ENCODE measurements at places on chromosomes 1 and 21.

DNA sequence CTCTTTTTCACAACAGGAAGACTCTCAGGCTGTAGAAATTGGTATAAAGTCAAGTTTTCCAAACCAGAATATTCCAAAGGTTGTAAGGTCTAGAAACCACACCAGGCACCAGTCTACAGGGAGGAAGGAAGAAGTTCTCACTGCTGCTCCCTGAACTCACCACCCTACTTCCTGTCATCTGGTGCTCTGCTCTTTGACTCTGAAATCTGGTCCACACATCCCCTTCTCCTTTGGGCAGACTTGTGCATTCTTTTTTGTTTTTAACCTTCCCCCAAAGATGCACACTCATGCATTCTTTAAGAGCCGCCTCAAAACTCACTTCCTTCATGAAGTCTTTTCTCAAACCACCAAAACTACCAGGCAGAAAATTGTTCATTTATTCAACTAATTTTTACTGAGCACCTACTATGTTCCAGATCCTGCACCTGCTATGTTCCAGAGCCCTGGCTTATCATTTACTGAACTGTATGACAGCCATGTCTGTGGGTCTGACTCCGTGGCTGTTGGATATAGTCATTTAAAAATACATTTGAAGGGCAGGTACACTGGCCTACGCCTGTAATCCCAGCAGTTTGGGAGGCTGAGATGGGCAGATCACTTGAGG lies 30.1 kb upstream of the EPS15 start:
- H3K36me3 ChIP-seq, result no peaks in the 10 kb centered on the region
- H3K27me3 ChIP-seq, result no peaks in the 10 kb centered on the region
- H3K4me1 ChIP-seq, result peaks cover 14% of the 10 kb centered on the region
- DNase-seq, result no peak
- H3K4me3 ChIP-seq, result no peak overlapping the region
- no peak overlapping the region for H3K27ac ChIP-seq

DNA sequence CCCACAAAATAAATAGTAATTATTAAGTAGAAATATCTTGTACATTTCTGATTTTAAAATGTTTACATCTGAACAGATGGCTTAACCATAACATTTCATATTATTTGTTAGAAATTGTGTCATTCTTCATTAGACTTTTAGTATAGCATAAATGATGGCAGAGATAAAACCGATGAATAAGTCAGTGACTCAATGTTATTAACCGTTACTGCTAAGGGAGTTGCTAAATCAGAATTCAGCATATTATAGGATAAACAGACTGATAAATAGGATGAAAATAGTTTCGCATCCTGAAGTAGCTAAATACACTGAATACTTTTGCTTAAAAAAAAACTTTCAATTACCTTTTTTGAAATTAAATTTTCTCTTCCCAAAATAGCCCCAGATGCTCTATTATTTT lies 610.6 kb upstream of the ZP4 start:
- H3K36me3 ChIP-seq, result no peaks in the 10 kb centered on the region
- no peak for DNase-seq
- no peaks in the 10 kb centered on the region for H3K27me3 ChIP-seq
- H3K27ac ChIP-seq, result no peak overlapping the region

DNA sequence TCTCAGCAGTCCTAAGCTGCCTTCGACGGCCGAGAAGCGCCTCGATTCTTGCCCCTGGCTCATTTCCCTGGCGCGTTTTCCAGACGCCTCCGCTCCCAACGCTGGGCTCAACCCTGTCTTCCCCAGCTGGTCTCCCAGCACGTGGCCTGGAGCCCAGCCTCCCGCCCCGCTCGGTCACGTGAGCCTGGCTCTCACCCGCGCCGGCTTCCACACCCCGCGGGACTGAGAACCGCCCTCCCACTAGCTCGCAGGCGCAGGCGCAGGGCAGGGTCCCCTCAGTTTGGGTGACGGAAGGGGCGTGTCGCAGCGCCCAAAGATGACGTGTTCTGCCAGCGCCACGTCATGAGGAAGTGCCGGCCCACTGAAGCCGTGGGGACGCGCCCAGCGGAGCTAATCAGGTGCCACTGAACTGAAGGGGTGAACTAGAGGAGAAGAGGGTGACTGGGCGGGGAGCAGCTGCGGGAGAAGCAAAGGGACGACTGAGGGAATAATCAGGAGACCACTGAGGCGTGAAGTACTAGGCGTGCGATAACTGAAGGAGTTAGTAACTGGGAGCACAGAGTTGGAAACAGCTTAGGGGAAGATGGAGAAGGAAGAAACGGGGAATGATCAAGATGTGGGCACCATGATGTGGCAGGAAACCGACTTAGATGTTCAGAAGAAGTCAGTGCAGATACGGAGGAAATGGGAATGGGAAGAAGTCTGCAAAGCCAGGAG lies at the start of gene DHDDS:
DHDDS (plus strand) TSS at position 343 of the 717 bp plus-strand sequence. CDS start 625 bp downstream, outside the sequence.
- DNase-seq, result peak; percentile 98
- peaks cover 24% of the 10 kb centered on the region for H3K36me3 ChIP-seq
- H3K4me1 ChIP-seq, result peaks cover 26% of the 10 kb centered on the region
- peak within 1 kb of the TSS; percentile 36 for H3K27ac ChIP-seq

DNA sequence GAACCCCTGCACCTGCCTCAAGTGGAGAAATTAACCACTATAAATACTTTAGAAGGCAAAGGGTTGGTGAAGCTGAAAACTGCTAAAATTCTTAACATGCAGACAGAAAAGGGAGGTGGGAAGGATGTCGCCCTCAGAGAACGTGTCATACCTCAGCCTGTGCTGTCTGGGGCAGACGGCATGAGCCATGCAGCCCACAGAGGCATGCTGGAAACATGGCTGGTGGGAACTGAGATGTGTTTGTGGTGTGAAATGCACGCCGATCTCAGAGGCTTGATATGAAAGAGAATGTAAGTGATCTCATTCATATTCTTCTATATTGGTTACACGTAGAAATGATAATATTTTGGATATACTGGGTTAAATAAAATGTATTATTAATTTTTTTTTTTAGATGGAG lies 16.3 kb downstream of the AGPAT3 start:
- no peaks in the 10 kb centered on the region for H3K27me3 ChIP-seq
- H3K36me3 ChIP-seq, result peaks cover 27% of the 10 kb centered on the region
- no peak overlapping the region for H3K27ac ChIP-seq
- no peak for DNase-seq
- no peak overlapping the region for H3K4me3 ChIP-seq

DNA sequence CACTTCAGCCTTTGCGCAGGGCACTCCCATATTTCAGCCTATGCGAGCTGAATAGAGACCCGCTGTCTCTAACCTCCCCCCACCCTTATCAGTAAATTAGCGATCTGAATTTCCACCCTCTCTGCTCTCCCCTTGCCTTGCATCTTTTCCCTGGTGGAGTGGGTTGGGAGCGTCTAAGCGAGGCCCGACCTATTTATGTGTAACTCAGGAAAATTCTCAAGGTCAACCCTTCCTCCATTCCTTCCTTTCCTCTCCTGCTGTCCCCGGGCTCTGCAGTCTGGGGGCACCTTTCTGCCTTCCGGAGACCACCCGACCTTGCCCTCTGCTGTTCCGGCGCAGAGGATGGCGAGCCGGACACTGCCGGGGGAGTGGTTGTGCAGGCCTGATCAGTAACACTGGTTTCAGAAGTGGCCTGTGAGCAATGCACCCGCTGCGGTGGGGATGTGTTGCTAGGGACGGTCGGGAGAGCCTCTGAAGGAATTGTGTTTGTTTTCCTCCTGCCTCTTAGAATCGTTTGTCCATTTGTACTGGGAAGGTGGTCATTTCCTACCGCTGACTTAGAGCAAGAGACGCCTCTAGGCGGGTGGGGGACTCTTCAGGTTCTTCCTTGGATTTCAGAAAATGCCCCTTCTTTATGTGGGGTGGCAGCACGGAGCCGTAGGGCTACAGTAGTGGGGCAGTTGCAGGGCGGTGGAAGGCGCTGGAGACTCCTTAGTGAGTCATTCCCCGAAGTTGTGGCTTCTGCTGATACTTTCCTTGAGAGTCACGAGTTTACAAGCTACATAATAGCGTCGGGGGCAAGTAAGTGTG lies 513 bp downstream of the MGST3 start:
- peak overlapping the region; percentile 80 for H3K4me3 ChIP-seq
- no peaks in the 10 kb centered on the region for H3K27me3 ChIP-seq
- peak overlapping the region; percentile 32 for H3K27ac ChIP-seq
- peaks cover 5% of the 10 kb centered on the region for H3K36me3 ChIP-seq
- DNase-seq, result peak; percentile 59
- H3K4me1 ChIP-seq, result peaks cover 29% of the 10 kb centered on the region

DNA sequence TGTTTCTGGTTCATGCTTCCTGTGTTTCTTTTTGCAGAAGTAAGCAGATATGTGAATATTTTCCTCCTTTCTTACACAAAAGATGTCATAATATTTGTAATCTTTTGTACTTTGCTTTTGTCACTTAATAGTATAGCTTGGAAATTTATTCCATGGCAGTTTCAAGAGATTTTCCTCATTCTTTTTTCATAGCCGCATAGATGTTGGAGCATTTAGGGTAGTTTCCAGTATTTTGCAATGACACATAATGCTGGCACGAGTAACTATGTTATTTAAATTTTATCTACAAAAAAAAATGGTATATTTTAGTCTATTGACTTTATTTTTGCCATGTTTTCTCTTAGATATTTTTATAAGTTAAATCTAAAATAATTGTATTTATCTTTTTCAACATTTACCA lies 40.7 kb downstream of the AGO3 start:
- no peak for DNase-seq
- H3K27me3 ChIP-seq, result no peaks in the 10 kb centered on the region
- H3K4me1 ChIP-seq, result no peaks in the 10 kb centered on the region
- no peak overlapping the region for H3K4me3 ChIP-seq
- H3K36me3 ChIP-seq, result peaks cover 42% of the 10 kb centered on the region

GRCh38 chr21:35510957-35511695 lies 462.0 kb upstream of the RUNX1 start:
- no peaks in the 10 kb centered on the region for H3K36me3 ChIP-seq
- no peaks in the 10 kb centered on the region for H3K27me3 ChIP-seq
- DNase-seq, result no peak
- no peak overlapping the region for H3K27ac ChIP-seq

DNA sequence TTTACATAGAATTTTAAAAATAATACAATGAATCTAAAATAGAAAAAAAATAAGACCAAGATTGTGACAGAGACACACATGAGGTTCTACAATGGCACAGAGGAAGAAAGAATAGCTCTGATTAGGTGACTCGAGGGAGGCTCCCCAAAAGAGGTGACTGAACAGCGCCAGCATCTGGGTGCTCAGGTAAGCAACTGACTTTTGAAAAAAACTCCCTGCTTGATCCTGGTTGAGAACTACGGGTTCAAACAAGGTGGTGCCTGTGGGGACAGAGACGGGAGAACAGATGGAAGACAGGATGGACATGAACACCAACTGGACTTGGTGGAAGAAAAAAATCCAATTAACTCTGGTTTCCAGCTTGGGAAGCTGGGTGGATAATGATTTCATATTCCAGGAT lies 22.5 kb downstream of the BATF3 start:
- H3K4me1 ChIP-seq, result no peaks in the 10 kb centered on the region
- DNase-seq, result no peak
- H3K36me3 ChIP-seq, result no peaks in the 10 kb centered on the region
- H3K4me3 ChIP-seq, result no peak overlapping the region
- no peak overlapping the region for H3K27ac ChIP-seq
- H3K27me3 ChIP-seq, result no peaks in the 10 kb centered on the region

DNA sequence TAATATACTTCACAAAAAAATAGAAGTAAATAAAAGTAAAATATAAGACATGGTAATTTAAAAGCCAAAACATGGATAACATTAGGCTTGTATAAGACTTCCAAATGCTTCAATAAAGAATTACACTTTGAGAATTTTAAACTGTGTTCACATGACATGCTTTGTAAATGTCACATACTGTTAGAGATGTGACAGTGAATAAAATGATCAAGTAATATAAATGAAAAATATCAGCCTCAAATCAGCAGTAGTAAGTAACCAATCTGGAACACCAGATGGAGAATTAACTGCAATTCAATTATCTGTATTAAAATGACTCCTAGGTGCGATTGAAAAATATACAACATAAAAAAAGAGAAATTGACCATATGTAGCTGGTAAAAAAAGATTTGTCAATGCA lies 1260.8 kb downstream of the BRINP3 start:
- no peaks in the 10 kb centered on the region for H3K4me1 ChIP-seq
- H3K27ac ChIP-seq, result no peak overlapping the region
- no peaks in the 10 kb centered on the region for H3K36me3 ChIP-seq

- peaks cover 18% of the 10 kb centered on the region for H3K36me3 ChIP-seq
- no peaks in the 10 kb centered on the region for H3K27me3 ChIP-seq
- H3K4me1 ChIP-seq, result no peaks in the 10 kb centered on the region
Measured at GRCh38 chr1:37561133-37562132, 4.7 kb downstream of the DNALI1 start.

GRCh38 chr1:1982379-1983232 lies 21.0 kb downstream of the CFAP74 start:
- no peaks in the 10 kb centered on the region for H3K36me3 ChIP-seq
- peaks cover 3% of the 10 kb centered on the region for H3K27me3 ChIP-seq
- no peak for DNase-seq
- H3K4me3 ChIP-seq, result no peak overlapping the region
- no peak overlapping the region for H3K27ac ChIP-seq

GRCh38 chr1:224061436-224061835 lies 52.5 kb upstream of the FBXO28 start:
- H3K27me3 ChIP-seq, result no peaks in the 10 kb centered on the region
- no peak overlapping the region for H3K27ac ChIP-seq
- no peak for DNase-seq
- H3K4me1 ChIP-seq, result peaks cover 5% of the 10 kb centered on the region
- H3K36me3 ChIP-seq, result no peaks in the 10 kb centered on the region

DNA sequence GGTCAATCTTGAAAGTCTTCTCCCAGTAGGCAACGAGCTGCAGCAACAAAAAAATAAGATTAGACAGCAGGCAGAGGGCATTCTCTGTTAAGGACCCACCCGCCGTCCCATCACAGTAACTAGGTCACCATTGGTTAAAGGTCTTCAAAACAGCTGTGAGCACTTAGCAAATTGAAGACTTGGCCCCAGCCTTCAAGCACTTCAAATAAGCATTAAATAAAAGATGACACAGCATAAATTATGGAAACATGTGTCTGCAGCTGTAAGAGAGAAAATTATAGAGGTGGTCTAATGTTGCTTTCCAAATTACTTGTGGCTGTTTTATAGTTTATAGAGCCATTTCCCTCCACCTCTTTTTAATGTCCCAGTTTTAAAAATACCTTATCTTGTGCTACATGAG lies 61.2 kb downstream of the VANGL1 start:
- H3K36me3 ChIP-seq, result no peaks in the 10 kb centered on the region
- no peaks in the 10 kb centered on the region for H3K27me3 ChIP-seq
- H3K4me1 ChIP-seq, result no peaks in the 10 kb centered on the region
- DNase-seq, result no peak
- no peak overlapping the region for H3K27ac ChIP-seq

DNA sequence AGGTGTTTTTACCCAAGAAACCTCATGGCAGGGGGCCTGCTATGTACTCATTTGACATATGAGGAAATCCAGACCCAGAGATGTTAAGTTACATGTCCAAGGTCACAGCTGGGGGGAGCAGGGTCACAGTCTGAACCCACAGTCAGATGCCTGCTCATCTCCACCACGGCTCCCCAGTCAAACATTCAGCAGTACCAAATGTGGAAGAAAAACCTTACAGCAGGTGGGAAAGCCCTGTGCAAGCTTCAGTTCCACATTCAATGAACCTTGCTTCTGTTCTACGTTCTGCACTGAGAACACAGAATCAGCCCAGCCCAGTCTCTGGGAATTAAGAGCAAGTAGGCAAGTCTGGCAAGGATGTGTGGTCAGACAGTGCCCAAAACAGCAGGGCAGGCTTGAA lies 35.2 kb downstream of the LRP8 start:
- H3K27ac ChIP-seq, result no peak overlapping the region
- H3K4me3 ChIP-seq, result no peak overlapping the region
- peaks cover 6% of the 10 kb centered on the region for H3K36me3 ChIP-seq
- H3K27me3 ChIP-seq, result no peaks in the 10 kb centered on the region
- H3K4me1 ChIP-seq, result peaks cover 41% of the 10 kb centered on the region
